Erythroblast (primary cell): ENCODE measurements at places on chromosomes 1 and 21.

DNA sequence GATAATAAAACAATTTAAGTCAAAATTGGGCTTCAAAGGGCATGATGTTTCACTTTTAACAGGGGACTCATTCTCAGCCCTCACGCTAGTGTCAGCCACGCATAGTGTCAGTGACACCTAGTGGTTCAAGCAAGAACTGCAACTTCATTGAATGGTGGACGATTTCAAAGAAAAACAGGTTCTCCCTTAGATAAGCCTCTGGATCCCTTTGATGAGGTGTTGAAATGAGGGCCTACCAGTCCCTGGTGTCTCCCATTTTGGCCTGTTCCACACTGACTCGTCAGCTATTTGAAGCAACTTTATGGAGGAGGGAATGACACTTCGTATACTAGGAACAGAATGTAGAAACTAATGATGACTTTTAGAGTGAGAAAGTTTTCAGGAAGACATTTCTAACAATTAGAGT is 56.2 kb downstream of the FCRL5 start:
- DNase-seq = peak; percentile 78

DNA sequence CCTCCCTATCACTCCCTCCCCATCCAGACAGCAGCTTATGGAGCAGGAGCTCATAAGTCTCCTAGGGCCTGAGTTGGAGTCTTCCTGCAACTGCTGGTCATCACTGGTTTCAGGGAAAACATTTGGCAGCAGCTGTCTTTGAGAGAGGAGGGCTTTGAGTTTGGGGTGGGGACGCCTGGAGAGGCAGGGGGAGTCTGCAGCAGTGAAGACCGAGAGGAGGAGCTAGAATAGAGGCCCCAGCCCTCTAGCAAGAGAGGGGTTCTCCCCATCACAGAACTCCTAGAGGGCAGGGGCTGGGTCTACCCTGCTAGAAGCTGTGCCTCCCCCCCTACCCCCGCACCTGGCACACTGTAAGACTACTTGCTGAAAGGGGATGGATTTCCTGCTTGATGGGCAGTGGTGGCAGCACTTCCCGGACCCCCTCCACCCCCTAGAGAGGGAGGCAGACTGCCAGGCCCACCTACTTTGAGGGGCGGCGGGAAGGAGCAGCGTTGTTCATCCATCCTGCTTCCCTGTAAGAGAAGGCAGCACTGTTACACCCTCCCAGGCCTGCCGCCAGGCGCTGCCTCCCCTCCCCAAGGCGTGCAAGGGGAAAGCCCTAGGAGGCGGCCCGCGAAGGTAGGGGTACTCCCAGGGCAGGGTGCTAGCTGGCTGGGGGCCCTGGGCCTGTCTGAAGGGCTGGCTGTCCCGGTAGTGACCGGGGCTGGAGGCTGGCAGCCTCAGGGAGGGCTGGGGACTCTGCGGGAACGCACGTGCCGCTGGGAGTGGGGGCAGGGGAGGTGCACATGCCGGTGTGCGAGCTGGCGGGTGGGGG is 50.4 kb downstream of the RAP1GAP start:
- DNase-seq = peak; percentile 40

DNA sequence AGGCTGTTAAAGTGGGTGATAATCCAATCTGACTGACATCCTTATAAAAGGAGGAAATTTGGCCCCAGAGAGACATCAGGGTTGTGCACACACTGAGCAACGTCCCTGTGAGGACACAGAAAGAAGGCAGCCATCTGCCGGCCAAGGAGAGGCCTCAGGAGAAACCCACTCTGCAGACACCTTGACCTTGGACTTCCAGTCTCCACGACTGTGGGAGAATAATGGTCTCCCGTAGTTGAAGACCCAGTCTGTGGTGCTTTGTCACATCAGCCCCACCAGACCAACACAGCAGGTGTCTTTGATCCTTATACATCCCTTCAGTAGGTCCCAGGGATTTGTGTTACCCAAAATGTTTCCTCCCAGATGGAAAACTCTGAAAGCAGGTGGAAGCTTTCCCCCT is 4.2 kb upstream of the DNAJC28 start:
- no peak for DNase-seq

DNA sequence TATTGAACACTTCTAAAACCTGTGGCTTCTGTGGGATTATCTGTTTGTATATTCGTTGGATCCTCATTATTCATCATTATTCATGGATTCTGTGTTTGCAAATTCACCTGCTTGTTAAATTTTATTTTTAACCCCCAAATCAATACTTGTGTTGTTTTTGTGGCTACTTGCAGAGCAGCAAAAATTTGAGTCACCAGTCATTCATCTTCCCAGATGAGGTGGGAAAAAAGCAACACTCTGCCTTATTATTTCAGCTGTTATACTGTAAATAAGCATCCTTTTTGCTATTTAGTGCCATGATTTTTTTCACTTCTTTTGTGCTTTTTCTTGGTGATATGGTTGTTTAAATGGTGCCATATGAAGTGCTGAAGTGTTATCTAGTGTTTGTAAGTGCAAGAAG is 56.7 kb downstream of the RASAL2 start:
- no peak for DNase-seq

GRCh38 chr1:41649396-41650027 is 165.0 kb upstream of the EDN2 start:
- DNase-seq = no peak

GRCh38 chr1:199704231-199704630 is 323.3 kb upstream of the NR5A2 start:
- DNase-seq = no peak

DNA sequence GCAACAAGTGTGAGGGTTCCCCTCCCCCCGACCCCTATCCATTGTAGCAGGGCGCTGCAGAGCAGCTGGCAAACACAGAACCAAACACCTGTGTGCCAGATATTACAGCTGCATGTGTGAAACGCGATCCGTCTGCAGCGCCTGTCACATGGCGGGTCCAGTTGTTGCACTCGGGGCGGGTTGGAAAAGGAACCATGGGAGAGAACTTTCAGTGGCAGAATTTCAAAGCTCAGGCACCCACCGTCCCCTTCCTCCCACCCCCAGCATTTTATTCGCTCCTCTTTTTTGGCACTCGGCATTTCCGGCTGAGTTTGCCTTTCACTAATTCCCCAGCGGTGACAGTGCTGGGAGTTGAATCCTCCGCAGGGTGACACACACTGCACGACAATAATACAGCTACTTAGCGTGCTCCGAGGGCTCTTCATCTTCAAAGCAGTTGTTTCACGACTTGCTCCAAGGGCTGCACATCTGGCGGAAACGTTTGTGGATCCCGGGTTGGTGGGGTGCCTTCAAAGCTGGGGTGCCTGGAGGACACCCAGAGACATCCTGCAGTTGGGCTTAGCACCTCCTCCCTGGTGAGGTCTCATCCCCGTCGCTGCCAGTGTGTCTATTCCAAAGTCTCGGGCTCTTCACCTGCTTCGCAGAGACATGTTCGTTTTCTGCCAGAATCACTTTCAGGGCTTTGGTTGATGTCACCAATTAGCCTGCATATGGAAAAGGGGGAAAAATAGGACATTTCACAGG is 180.7 kb downstream of the ZBTB18 start:
- DNase-seq = no peak

DNA sequence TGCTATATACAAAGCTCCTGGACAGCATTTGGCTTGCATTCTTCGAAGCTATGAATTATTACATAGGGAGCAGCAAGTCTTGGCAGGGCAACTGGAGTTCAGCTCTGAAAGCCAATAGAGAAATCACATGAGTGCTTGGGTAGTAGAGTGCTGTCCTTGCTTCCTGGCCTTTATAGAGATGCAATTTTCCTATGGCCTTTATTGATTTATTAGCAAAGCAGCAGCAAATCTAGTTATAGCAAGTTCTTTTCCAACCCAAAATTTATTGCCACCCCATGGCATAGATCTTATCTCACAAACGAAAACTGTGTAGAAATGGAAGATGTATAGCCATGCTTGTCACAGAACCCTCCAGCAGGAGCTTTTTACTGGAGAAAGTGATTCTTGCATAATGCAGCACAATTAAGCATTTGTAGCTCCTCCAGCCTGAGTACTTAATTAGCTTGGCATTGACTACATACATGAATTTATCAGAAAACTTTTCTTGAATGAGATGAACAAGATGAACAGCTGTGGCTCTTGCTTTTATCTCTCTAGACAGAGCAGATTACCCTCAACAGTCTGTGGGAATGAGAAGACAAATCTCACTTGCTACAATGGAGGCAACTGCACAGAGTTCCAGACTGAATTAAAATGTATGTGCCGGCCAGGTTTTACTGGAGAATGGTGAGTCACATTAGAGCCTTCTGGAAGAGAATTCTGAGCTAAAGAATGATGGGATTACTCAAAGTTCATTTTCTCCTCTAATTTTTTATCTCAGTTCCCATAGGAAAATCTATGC is 170.1 kb downstream of the CRB1 start:
- peak; percentile 29 for DNase-seq

DNA sequence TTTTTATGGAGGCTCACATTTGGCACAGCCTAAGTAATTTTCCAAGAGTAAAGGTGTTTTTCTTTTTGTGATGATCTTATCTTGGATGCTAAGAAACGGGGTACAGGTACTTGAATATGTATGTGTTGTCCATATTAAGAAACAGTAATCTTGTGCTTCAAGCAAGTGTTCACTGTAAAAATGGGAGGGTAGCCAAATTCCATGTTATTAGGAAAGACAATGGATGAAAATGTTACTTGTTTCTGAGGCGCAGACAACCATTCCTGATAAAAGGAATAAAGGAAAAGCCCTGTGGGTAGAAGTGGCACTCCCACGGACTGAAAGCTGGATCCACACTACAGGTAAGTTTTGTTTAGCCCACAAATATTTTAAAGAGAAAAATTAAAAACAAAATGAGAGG is 15.6 kb downstream of the C21orf91 start:
- DNase-seq = no peak

- DNase-seq = peak; percentile 23
Observed at GRCh38 chr1:224509907-224510306, 75.3 kb upstream of the WDR26 start.

DNA sequence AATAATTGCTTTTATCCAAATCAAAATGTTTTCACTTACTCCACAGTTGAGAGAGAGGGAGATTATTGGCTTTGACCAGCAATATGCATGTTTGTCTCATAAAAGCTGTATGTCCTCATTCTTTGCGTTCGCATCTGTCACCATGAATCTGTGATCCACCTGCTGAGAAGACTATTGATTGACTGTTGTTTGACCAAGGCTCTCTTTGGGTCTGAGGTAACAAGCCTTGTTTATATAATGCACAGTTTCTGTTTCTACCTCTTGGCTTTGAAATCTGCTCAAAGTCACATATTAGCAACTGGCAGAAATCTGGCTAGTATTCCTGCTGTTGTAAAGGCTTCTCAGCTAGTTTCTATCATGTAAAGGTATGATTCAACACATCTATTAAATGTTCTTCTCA is 157.0 kb downstream of the LYPLAL1 start:
- DNase-seq = no peak

DNA sequence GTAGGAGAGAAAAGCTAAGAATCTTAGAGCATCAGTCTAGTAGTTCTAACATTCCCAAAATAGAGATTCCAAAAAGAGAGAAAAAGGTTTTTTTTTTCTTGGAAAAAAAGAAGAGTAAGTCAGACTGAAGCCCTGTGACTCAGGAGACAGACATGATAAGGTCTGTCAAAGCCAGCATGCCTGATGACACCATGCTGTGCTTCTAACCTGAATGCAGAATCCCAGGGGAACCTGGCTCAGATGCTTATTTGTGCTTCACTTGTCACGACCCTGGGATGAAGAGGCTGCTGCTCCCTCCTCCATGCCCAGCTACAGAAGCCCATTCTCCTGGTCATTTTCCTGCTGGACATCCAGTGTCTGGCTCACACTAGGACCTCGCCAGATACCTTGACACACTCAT is 44.3 kb downstream of the ERICH3 start:
- DNase-seq = no peak

DNA sequence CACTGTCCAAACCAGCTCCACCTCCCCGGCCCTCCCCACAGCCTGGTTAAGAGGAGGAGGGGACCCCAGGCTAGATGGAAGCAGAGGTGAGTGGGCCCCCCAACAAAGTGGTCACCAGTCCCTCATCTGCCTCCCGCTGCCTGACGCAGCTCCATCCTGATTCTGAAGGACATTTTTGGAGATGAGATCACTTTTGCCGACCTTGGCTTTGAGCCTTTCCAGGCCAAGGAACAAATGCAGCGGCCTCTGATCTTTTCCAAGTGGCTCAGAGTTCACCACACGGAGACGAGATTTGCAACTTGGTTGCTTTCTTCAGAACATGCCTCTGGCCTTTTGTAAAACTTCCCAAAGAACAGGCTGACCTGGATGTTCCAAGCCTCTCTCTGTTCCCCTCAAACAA is 223.1 kb downstream of the NPHP4 start:
- DNase-seq = no peak

GRCh38 chr1:27940297-27940696 is 5.5 kb downstream of the SMPDL3B start:
- no peak for DNase-seq

DNA sequence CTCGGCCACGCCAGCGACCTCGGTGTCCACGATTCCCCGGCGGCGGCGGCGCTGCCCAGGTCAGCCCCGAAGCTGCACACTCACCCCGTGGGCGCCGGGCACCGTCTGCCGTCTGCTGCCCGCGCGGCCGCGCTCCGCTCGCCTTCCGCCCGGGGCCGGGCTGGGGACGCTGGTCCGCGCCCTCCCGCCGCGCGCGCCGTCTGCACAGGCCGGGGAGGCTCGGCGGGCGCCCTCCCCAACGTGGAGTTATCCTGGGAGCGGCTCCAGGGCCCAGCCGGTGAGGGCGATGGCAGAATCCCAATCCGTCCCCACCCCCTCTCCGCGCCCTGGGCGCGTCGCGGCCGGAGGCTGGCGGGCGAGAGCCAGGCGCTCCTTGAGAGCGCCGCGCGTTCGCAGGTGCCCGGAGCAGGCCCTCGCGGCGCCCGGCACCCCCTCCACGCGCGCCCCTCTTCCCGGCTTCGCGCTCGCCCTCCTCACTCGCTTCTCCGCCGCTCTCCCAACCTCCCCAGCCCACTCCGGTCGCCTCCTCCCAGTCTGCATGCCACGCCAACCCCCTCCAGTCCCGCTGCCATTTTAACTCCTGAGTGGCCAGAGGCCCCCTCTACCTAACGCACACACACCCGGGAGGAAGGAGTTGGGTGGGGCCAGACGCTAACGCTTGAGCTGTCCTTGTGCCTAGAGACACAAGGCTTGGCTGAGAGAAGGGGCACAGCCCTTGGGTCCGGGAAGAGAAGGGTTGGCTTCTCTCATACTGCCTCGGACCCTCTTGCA is at the start of gene LRRN2:
Gene LRRN2, minus strand, starts transcription at position 503 of the 771 bp plus-strand sequence. CDS start 65,746 bp downstream, outside the sequence.
- peak; percentile 68 for DNase-seq

GRCh38 chr1:109886827-109887226 is 23.8 kb upstream of the CSF1 start:
- no peak for DNase-seq

GRCh38 chr1:212241957-212242287 is 43.3 kb upstream of the PPP2R5A start:
- no peak for DNase-seq
